Umbilical cord (tissue), 2 donors: ENCODE measurements at places on chromosomes 6 and 20. TPM values are rescaled to one million over a fixed set of nuclear protein-coding genes. Genes with fewer than 3 reads are reported as not detected.

DNA sequence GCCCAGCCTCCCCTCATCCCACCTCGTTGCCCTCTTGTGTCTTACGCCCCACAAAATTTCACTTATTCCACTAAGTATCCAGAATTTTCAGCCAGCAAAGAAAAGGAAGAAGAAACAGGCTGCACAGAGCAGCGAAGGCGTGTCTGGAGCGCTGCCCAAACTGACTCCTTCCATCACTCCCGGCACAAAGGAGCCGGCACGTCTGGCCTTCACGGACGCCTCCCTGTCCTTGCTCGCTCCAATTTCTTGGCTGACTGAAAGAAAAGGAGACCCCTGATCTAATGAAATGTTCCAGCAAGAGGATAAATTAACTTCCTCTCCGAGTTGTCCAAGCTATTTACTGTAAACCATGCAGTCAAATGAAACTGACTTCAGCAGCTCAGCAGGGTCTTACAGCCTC lies 152.3 kb upstream of the CDH4 start:
- DNase-seq: no peak

- DNase-seq: no peak
Measured at GRCh38 chr6:53691667-53692133, 26.1 kb upstream of the KLHL31 start.

GRCh38 chr6:999552-999951 lies 306.6 kb upstream of the EXOC2 start:
- peak; percentile 4 for DNase-seq

The TOMM34 gene
- 7.2 TPM for total RNA-seq

GRCh38 chr20:31988430-31989015 lies 20.6 kb downstream of the XKR7 start:
- DNase-seq: no peak
